Left ventricle myocardium superior (tissue), 1 donor: ENCODE measurements at places on chromosomes 13 and 19.

DNA sequence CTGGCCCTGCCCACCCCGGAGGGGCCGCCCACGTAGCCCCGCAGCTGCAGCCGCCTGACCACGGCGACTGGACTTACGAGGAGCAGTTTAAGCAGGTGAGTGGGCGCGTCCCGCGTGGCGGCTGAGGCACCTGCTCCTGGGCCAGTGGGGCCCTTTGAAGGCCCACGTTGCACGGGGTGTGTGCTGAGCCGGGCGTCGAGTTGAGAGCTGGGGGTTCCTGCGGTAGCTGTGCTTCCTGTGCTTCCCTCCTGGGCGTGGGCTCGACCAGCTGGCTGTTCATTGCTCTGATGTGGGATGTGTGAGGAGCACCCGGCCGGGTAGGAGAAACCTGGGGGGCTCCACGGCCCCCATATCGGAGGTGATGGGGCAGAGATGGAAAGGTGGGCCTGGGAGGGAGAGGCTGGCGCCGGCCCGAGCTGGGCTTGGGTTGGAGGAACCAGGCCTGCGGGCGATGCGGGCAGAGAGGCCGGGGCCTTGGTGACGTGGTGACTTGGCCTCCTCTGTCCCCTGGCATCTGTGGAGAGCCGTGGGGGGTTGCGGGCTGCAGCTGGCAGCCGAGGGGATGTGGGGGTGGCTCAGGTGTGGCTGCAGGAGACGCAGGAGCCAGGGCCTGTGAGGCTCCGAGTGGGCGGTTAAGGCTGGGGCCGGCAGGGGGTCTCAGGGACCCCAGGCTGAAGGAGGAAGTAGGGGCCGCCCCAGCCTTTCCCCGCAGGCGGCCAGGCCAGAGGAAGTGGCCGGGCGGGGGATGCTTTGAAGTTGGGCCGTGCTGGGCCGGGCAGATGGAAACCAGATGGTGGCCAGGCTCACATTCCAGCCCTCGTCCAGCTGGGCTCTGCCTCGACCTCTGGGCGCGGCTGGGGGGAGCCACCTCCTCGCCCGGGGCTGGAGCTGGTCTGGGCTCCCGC is 7.1 kb downstream of the ARID3A start:
- peak; percentile 89 for DNase-seq

DNA sequence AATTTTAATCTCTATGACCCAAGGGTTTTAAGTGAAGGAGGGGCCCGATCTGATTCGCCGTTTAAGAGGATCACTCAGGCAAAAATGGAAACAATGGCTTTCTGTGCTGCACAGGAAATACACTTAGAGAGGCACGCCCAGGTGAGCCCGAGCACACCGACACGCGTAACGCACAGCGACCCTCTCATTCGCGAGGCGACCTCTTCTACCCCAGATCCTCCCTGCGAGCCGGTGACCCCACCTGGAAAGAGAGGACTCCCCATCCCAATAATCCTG is 216 bp downstream of the SH2D3A start:
- DNase-seq, result no peak

DNA sequence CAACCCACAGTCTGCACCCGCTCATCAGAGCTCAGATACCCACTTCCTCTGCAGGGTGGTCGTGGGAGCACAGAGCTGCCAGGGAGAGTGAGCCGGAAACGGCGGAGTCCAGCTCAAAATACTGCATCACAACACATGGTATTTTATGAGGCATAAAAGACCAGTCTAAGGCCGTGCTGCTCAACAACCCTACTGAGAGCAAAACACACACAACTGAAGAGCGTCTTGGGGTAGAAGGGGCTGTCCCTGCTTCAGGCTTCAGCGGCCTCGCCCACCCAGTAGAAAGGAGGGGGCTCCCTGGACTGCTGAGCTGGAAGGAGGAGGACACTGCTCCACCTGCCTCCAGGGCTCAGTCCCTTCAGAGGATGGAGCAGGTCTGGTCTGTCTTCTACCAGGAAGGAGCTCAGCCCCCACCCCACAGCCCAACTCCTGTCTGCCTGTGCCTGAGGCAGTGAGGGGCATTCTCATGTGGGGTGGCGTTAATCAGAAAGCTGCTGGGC is 36.9 kb downstream of the NAXD start:
- DNase-seq, result no peak

DNA sequence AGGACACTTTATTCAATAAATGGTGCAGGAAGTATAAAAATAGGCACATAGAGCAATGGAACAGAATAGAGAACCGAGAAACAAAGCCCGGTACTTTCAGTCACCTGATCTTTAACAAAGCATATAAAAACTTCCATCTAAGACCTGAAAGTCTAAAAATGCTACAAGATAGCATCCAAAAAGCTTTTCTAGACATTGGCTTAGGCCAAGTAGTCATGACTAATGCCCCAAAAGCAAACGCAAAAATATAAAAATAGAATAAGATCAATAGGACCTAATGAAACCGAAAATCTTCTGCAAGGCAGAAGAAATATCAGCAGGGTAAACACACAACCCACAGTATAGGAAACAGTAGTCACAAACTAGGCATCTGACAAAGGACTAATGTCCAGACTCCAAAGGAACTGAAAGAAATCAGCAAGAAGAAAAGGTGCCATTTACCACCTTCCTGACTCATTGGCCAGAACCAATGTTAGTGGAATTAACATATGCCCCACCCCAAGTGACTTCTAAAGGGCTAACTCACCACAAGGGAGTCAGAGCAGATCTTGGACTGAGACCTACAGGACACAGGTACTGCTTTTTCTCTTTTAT is 40.8 kb upstream of the CEACAM21 start:
- DNase-seq, result no peak

DNA sequence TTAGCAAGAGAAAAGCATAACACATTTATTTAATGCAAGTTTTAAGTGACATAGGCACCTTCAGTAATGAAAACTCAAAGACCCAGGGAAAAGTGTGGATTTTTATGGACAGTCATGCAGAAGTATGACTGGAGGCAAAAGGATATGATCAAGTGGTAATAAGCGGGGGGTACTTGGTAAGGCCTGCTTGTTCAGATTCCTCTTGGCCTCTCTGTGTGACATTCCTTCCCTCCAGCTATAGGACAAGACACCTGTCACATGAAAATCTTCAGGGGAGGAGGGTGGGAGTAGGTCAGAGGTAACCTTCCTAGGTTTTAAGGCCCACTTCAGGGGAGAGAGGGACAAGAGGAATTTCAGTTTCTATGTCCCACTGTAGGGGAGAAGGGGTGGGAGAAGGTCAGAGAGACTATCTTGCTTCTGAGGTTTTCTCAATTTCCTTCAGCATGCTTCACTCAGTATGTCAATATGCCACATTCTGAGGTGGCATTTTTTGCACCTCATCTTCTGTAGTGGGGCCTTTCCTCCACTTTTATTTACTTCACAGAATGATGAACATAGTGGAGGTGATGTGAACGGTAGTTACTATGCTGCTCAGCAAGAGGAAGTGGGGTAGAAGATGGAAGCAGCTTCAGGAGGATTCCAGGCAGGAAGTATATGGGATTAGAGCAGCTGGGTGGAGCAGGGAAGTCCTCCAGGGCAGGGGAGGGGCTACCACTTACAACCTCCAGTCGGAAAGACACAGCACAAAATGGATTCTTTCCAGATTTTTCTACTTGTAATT is 73.2 kb upstream of the RFC3 start:
- no peak for DNase-seq

DNA sequence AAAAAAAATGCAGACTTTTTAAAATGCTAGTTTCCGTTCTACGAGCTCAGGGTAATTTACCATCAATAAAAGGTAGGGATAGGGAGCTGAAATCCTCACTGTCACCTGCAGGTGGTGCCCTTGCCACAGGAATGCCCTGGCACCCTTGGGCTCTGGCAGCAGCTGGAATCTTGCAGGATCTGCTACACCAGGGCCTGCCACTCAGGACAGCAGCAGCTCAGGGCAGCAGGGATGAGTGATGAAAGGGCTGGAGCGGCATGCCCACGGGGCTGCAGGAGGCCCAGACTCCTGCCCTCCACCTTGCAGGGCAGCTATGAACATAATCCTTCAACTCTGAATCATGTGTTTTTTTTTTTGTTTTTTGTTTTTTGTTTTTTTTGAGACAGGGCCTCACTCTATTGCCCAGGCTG is 54.0 kb downstream of the GNG7 start:
- DNase-seq, result peak; percentile 78

GRCh38 chr13:62123409-62123808 is 707.8 kb upstream of the PCDH20 start:
- no peak for DNase-seq

- no peak for DNase-seq
Observed at GRCh38 chr13:98606296-98606695, 29.4 kb upstream of the STK24 start.

- DNase-seq, result no peak
Observed at GRCh38 chr19:12689012-12689411, 1.2 kb downstream of the GNG14 start.

DNA sequence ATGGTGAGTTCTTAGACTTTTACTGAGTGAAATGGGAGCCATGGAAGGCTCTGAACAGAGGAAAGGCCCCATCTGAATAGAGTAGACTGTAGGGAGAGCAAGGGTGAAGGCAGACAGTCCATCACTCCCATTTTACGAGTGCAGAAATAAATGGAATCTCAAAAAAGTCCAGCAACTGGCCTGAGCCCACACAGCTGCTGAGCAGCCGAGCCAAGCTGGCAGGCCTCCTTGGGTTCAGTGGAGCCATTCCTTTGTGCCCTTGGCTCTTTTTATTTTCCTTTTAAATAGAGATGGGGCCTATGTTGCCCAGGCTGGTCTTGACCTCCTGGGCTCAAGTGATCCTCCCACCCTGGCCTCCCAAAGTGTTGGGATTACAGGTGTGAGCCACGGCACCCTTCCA is 1.0 kb upstream of the MYH14 start:
- no peak for DNase-seq

GRCh38 chr19:35055715-35056179 is 14.2 kb downstream of the HPN start:
- no peak for DNase-seq
